ENCODE measurements at places on chromosomes 2 and 18. TPM values are rescaled to one million over a fixed set of nuclear protein-coding genes. Genes with fewer than 3 reads are reported as not detected.

The DPYSL5 gene
- polyA plus RNA-seq, result not detected

The TEKT4 gene
- not detected for polyA plus RNA-seq

The RGPD3 gene
- 0.07 TPM for polyA plus RNA-seq

The CAPG gene
- polyA plus RNA-seq, result 43.8 TPM

The MAPK4 gene
- polyA plus RNA-seq, result not detected

The IHH gene
- not detected for polyA plus RNA-seq

GRCh38 chr2:203553784-203554183 is 18.7 kb upstream of the RAPH1 start:
- DNase-seq, result no peak

GRCh38 chr18:80009661-80010550 is 21.5 kb upstream of the TXNL4A start:
- DNase-seq, result peak; percentile 99

DNA sequence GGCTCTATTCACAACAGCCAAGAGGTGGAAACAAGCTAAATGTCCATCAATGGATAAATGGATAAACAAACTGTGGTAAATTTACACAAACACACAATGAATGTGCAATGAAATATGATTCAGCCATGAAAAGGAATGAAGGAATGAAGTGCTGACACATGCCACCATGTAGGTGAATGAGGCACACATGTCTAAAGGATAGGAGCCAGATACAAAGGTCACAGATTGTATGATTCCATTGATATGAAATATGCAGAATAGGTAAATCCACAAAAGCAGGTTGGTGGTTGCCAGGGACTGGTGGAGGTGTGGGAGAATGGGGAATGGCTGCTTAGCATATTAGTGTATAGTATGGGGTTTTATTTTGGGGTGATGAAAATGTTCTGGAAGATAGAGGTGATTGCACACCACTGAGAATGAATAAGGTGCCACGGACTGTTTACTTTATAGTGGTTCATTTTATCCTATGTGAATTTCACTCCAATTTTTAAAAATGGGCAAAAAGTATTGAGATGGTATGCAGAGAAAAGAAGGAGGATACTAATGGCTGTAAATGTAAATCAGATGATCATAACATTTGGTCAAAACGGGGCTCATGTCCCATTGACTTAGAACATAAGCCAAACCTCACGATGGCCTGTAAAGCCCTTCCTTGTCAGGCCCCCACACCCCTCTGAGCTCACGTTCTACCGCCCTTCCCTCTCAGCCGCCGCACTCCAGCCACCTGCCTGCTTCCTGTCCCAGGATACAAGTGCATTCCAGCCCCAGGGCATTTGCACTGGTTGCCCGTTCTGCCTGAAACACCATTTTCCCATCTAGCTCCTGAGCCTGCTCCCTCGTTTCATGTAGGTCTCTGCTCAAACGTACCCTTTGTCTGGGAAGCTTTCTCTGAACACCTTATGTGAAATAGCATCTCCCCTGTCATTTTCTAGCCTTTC is 165.5 kb downstream of the DDX1 start:
- no peak for DNase-seq

DNA sequence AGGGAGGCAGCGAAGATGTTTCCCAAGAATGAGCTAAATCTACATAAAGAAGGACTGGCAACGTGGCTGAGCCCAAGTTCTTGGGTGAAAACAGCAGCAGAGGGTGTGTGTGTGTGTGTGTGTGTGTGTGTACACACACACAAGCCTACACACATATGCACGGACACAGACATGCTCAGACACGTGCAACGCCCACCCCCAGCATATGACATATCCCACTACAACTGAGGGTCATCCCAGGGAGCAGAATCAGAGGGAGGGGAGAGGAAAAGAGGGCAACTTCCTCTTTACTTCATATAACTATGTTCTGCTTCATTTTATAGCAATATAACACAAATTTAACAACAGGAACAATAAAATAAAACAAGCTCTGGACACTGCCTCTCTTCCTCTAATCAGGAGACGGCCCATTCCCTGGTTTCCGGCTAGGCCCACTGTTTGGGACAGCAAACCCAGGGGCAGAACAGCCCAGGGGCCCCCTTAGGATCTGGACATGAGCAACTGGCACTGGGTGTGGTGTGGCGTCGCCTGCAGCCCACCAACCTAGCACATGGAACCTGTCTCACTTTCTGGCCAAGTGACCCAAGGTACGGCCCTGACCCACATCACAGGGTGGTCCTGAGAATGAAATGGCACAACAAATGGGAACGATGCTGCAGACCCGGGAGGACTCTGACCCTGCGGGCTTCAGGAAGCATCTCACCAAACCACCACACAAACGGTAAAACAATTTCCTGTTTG is 25.0 kb downstream of the FAM178B start:
- no peak for DNase-seq

- DNase-seq, result no peak
These were observed 40.2 kb upstream of the BMPR2 start for GRCh38 chr2:202335791-202336467.

DNA sequence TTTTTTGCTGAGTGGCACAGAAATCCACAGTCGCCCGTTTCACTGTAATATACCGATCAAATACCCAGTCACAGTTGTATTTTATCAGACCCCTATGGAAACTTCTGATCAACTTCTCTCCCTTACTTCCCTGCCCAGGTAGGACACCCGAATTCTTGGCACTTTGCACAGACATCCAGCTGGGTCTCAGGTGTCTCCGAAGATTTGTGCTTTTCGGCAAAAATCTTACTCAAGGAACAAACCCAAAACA is 596 bp downstream of the MREG start:
- DNase-seq, result no peak

GRCh38 chr18:47118981-47119380 is 31.3 kb downstream of the HDHD2 start:
- DNase-seq, result peak; percentile 65

DNA sequence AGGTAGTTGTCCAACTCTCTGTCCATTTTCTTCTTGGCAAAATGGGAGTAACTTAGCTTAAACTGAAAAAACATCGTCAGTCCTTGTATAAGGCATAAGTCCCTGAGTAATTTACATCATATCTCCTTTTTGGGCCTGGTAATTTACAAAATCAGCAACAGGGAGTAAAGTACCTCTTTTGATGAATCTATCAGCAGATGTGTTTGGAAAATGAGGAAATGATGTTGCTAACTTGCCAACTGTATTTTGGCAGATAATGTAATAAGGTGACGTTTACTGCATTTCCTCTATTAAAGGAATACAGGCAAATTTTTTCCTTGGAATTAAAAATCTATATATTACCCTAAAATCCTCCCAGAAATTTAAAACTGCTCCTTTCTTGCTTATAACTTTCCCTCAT is 29.2 kb downstream of the ANKRD44 start:
- DNase-seq, result no peak

- peak; percentile 81 for DNase-seq
These were observed 25.0 kb upstream of the MSGN1 start for GRCh38 chr2:17791121-17791816.

GRCh38 chr18:55314615-55315237 is 273.3 kb downstream of the TCF4 start:
- DNase-seq, result no peak

- peak; percentile 25 for DNase-seq
These were observed 293.9 kb upstream of the SYT4 start for GRCh38 chr18:43571078-43571689.

GRCh38 chr2:144343145-144343544 is 176.8 kb downstream of the ZEB2 start:
- peak; percentile 13 for DNase-seq

DNA sequence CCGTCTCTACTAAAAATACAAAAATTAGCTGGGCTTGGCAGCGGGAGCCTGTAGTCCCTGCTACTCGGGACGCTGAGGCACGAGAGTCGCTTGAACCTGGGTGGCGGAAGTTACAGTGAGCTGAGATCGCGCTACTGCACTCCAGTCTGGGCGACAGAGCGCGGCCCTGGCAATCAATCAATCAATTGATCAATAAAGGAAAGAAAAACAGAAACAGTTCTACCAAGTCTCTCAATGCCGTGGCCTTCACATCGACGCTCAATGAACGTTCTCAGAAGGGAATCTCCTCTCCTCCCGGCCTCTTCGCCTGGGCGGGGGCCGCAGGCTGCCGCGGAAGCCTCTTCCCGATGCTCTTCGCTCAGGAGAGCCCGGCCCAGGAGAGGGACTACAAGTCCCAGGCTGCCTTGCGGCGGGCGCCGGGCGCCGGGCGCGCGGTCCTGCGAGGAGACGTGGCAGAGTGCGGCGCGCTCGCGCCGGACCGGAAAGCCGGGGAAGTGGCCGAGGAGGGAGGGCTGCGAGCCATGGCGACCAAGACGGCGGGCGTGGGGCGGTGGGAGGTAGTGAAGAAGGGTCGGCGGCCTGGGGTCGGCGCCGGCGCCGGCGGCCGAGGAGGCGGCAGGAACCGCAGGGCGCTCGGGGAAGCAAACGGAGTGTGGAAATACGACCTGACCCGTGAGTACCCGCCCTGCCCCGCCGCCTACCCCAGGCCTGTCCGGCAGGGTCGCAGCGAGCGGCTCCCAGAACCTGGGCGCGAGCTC is at the start of gene TMEM214:
Gene TMEM214, plus strand, starts transcription at position 471 of the 758 bp plus-strand sequence. Its CDS starts 51 bp downstream, at position 522.
- DNase-seq, result peak; percentile 90

GRCh38 chr2:232053777-232054176 is 92.3 kb downstream of the DIS3L2 start:
- DNase-seq, result no peak

DNA sequence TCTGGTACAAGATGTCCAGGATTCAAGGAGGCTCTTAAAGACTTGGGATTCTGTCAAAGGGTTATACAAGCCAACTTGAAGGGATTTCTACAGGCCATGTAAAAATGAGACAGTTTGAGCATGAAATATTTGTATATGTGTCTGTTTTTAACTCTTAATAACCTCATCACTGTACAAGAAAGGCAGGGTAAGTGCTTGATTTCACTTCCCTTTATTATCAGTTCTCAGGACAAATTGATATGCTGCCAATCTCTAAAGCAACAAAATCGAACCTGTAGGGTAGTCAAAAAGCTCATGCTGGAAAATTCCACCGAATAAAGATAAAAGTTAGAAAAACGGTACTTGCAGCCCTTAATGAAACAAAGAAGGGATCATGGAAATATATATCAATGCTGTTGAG is 14.1 kb downstream of the COPS8 start:
- no peak for DNase-seq

DNA sequence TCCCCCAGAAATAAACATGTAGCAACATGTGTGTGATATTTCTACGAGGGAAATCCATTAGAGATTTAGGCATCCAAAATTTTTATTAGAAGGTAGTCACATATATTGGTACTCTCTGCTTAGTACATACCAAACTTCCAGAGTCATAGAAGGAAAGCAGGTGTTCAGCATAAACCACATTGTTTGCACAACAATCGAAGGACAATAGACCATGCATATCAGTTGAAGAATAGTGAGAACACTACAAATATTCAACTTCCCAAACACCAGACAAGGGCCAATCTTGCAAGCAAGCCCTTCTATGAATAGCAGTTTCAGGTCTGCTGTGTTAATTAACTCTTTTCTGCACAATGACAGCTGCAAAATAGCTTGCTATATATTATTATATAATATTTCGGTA is 702.2 kb downstream of the ERBB4 start:
- DNase-seq, result no peak

DNA sequence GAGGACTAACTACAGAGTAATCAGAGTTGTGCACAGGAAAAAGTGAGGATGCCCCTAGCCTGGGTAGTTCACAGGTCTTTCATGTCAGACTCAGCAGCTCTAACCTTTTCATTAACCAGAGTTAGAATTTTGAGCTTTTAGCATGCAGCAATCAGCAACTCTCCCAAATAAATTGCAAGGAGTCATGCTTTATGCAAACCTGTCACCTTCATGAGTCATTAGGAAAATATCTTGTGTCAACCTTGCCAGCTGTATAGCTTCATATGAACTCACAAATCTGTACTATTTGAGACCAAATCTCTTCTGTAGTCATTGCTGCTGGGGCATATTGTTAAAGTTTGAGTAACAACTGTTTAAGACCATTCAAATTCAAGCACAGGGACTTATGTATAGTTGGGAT is 382.3 kb upstream of the NT5C1B start:
- DNase-seq, result peak; percentile 52

DNA sequence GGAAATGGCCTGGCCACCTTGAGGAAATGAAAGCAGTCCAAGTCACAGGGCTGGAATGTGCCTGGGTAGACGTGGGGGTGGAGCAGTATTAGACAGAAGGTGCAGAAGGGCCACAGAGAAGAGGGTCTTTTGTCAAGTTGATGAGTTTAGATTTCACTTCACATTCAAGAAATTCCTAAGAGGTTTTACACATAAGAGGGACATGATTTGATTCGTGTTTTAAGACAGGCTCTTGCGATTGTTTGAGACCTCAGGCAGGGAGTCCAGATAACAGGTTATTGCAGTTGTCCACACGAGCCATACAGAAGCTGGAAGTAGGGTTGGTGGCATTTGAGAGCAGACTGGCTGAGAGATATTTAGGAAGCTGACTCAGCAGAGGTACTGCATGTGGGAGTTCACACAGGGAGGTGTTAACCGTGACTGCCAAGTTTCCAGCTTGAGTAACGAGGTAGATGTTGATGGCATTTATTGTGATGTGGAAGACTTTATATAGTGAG is 64.6 kb downstream of the NEB start:
- DNase-seq, result peak; percentile 51

- DNase-seq, result no peak
These were observed 40.2 kb downstream of the MYOM1 start for GRCh38 chr18:3179430-3180089.

DNA sequence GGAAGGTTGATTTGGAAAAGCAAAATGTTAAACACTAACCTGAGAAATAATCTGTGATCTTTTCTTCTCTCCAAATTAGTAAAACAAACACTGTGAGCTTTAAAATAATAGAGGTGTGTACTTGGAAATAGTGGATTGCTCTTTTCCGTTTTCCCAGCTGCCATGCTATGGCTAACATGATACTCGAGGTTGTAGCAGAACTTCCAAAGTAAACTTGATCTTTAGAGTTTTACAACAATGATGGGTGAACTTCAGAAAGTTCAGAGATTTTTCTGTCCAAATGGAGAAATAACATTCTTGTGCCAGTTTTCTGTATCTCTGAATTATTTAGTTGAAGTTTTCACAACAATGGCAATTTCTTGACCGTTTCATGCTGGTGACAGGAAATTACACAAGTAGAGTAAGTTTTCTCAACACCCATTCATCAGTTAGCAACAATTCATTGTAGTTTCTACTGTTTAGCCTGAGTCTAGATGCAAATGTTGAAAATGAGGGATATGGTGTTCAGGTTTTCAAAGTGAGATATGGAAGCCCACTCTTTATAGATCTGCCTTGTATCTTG is 135.3 kb upstream of the CTAGE1 start:
- DNase-seq, result no peak

GRCh38 chr2:158677542-158677941 is 117.6 kb upstream of the DAPL1 start:
- DNase-seq, result no peak

DNA sequence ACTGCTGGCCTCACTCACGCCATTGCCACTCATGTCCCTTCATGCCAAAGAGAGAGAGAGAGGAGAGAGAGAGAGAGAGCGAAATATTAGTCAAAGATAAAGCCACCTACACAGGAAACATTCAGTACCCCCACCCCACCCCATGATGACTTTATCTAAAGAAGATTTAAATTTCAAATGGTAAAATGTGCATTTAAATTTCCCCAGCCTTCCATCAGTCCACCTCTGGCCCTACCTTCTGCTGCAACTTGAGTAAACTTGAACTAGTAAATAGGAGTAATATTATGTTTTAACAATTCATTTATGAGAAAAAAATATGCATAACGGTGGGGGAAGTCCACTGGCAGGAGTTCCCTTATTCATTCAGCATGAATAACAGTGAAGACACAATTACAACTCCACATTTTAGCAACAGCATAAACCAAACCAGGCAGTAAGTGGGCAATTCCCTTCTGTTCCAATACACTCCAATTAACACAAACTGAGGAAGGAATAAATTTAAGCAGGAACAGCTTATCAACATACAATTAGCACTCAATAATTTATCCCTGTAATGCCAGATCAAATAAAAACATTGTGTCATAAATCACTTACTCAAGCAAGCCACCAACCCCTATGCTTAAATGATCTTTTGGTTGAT is 264.2 kb downstream of the LNPK start:
- no peak for DNase-seq

All from fibroblast of lung (primary cell).